ENCODE measurements at places on chromosomes 1 and 21.

DNA sequence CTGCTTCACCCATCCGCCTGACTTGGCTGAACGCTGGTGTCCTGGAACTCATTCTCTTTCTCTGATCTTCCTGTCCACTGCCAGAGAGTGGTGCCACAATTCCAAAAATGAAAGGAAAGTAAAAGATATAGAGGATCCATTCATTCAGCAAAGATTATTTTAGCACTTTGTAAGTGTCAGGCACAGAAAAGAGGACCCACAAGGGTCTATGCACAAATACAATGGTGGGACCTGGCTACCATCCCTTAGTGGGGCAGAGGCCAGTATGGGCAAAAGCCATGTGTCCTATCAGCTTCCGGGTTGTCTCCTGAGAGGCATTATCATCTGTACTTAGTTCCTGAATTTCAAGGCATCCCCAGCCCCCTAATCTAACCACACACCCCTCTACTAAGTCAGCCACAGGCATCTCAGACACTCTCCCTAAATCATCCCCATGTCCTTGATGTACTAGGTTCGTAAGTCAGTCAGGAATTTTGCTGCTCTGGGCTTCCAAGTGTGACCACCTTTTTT, 19.0 kb downstream of the SSR2 start:
- DNase-seq: no peak

- no peak for DNase-seq
Measured at GRCh38 chr1:100184536-100184935, 6.5 kb upstream of the LRRC39 start.

- no peak for DNase-seq
Measured at GRCh38 chr1:7528386-7529198, 242.5 kb upstream of the VAMP3 start.

GRCh38 chr1:15740924-15741850, 1.1 kb upstream of the TMEM82 start:
- peak; percentile 60 for DNase-seq

- DNase-seq: no peak
Measured at GRCh38 chr1:33152685-33153432, 29.0 kb downstream of the TRIM62 start.

- DNase-seq: no peak
Measured at GRCh38 chr1:94620345-94621031, 78.9 kb upstream of the F3 start.

- DNase-seq: peak; percentile 74
Measured at GRCh38 chr1:204746838-204747442, 61.4 kb upstream of the LRRN2 start.

- no peak for DNase-seq
Measured at GRCh38 chr1:236552096-236552495, 28.3 kb downstream of the LGALS8 start.

DNA sequence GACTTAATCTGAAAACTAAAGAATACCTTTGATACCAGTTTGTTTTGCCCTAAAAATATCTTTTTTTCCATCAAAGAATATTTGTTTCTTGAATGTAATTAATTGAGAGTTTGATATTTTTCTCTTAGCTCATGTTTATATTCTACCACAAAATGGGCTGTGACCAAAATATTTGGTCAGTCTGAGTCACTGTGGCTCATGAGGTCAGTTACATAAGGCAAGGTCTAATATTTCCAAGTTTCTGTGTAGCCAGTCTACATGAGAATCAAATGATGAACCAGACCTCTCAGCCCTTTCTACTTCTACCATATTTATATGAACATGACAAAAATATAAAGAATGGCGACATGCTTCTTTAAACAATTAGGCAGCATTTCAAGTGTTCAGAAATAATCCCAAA, 83.0 kb upstream of the IVNS1ABP start:
- DNase-seq: no peak

DNA sequence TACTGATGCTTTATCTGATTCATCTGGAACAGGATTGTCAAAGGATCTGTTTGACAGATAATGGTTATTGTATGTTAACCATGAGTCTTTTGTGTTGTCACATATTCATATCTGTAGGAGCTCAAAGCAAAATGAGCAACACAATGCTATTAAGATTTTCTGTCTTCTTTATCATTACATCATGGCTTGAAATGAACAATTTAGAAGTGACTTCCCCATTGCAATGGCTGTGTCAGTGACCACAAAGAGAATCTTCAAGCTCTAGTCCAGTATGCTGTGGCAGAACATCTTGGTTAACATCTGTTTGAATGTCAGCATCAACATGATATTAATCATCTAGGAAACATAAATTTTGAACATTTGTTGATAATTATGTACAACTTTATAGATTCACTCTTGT, 1148.5 kb downstream of the PLA2G4A start:
- DNase-seq: no peak

Measured in CD4-positive, alpha-beta T cell (primary cell).